ENCODE measurements at places on chromosomes 6 and 20. TPM values are rescaled to one million over a fixed set of nuclear protein-coding genes. Genes with fewer than 3 reads are reported as not detected.

Gene BMP5
- 0.98 TPM for total RNA-seq

DNA sequence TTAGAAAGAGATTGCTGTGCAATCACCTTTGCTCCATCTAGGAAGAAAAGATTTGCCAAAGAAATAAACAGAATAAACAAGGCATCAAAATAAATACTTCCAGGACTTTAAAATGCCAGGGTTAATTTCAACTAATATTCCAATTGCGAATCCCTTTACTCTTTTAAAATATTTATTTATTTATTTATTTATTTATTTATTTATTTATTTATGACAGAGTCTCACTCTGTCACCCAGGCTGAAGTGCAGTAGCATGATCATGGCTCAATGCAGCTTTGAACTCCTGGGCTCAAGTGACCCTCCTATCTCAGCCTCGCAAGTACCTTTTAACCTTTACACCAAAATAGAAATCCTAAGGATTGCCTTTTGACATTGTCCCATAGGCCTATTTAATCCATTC is 191.1 kb downstream of the EDN1 start:
- DNase-seq = no peak

DNA sequence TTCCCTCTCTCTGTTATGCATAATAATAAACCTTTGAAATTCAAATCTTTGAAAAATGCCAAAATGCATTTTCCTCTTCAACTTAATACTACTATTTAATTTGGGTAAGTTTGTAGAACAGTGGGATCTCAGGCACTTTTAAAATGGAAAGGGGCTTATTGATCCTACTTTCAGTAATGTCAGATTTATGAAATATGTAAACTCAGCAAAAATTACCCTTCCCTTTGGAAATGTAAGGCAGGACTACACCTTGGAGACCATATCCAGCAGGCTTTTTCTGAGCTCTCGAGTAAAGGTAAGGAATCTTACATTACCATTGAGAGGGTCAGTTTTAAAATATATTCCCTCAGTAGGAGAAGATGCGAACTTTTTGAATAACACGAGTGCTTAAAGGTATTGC is 149.0 kb downstream of the LAMP5 start:
- DNase-seq = no peak

DNA sequence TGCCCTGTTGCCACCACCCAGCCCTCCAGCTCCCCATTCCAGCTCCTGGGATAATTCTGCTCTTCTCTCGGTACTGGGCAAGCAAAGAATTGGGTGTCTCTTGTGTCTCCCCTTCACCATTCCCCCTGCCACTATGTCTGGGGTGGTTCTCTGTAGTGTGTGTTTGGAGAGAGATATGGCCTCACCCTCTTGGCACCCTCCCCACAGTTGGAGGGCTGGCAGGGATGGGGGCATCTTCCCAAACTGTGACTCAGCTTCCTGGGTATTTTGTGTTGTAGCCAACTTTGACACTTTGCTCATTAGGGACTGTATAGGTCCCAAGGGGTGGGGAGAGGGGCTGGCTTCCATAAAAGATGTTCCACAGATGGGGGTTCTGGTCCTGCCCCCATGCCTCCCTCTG is 1.7 kb downstream of the TNXB start:
- DNase-seq = no peak

DNA sequence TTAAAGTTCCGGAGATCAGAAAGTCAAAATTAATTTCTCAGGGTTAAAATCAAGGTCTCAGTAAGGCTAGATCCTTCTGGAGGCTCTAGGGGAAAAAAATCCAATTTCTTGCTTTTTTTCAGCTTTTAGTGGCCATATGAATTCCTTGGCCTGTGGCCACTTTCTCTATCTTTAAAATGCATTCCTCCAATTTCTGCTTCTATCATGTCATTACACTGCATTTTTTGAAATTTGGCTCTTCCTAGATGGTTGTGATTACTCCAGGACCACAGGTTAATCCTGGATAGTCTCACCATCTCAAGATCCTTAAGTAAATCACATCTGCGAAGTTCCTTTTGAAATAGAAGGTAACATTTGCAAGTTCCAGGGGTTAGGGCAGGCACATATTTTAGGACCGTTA is 1294.9 kb upstream of the CITED2 start:
- DNase-seq = no peak
